Amniotic stem cell (primary cell): ENCODE measurements at places on chromosomes 3 and 15.

- DNase-seq, result no peak
These were observed 47.2 kb upstream of the ATP2B2 start for GRCh38 chr3:10552631-10552943.

GRCh38 chr3:52076896-52077780, 20.8 kb upstream of the DUSP7 start:
- no peak for DNase-seq

DNA sequence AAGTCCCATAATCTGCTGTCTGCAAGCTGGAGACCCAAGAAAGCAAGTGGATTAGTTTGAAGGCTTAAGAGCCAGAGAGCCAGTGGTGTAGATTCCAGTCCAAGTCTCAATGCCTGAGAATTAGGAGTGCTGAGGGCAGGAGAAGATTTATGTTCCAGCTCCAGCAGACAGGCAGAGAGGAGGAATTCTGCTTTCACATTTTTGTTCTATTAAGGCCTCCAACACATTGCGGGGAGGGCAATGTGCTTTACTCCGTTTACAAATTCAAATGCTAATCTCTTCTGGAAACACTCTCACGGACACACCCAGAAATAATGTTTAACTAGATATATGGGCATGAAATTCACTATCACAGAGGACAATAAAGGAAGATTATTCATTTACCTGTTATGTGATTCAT, 54.0 kb downstream of the DPH6 start:
- DNase-seq, result no peak

- no peak for DNase-seq
These were observed 105.4 kb downstream of the CLASP2 start for GRCh38 chr3:33612607-33613006.

- DNase-seq, result no peak
These were observed 1.3 kb downstream of the SCG5 start for GRCh38 chr15:32642667-32643435.

GRCh38 chr3:171809611-171809860, 747 bp downstream of the PLD1 start:
- no peak for DNase-seq

GRCh38 chr15:82942691-82943090, 9.8 kb downstream of the HOMER2 start:
- no peak for DNase-seq

DNA sequence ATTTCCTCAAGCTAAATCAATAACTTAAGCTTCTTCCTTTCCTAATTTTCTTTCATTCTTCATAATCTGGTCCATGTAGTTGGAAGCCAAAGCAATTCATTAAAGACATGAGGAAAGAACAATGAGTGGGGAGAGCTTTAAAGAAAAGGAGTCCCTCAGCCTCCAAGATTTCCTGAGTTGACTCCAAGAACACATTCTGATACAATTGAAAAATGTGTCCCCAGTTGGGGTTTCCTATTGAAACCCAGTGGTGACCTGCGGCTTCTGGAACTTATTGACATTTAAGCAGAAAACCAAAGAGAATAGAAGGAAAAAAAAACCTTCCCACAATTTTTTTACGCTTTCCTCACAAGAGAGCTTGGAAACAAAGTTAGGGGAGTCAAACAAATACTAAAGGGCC, 37.0 kb downstream of the ATP8B4 start:
- no peak for DNase-seq

GRCh38 chr3:117144853-117145252, 435.3 kb downstream of the TUSC7 start:
- DNase-seq, result no peak

GRCh38 chr3:194075802-194076460, 60.0 kb upstream of the HES1 start:
- no peak for DNase-seq

DNA sequence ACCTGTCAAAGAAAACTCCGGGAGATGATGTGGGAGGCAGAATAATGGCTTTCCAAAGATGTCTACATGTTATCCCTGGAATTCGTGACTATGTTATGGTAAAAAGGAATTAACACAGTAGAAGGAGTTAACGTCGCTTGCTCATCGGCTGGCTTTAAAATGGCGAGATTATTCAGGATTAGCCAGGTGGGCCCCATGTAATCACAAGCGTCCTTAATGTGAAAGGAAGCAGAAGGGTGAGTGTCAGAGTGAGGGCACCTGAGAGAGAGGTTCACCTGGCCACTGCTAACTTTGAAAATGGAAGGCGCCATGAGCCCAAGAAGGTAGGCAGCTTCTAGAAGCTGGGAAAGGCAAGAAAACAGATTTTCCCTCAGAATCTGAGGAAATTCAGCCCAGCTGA, 557.2 kb downstream of the EPHB1 start:
- no peak for DNase-seq

GRCh38 chr3:141279077-141279967, 47.7 kb downstream of the PXYLP1 start:
- no peak for DNase-seq

GRCh38 chr3:188034989-188035388, 119.0 kb upstream of the LPP start:
- no peak for DNase-seq

GRCh38 chr15:57227166-57227565, 149.1 kb upstream of the CGNL1 start:
- no peak for DNase-seq

DNA sequence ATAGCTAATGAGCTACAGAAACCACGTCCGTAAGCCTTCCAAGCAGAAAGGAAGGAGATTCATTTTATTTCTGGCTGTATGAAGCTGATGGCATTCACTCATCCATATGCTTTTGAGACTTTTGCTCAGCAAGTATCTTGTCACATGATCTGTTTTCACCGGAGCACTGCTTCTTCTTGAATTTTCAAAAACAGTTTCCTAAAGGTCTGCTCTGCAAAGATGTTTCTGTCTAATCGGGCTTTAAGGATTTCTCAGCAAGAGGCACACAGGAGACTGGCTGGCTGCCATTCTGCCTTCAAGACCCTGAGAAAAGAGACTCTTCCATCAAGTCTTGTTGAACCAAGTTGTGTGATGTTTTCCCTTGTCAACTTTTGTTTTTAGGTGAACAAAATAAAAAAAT, 289.6 kb upstream of the LYSMD4 start:
- DNase-seq, result no peak

- DNase-seq, result no peak
These were observed 42.4 kb upstream of the CMTM8 start for GRCh38 chr3:32195995-32196540.

DNA sequence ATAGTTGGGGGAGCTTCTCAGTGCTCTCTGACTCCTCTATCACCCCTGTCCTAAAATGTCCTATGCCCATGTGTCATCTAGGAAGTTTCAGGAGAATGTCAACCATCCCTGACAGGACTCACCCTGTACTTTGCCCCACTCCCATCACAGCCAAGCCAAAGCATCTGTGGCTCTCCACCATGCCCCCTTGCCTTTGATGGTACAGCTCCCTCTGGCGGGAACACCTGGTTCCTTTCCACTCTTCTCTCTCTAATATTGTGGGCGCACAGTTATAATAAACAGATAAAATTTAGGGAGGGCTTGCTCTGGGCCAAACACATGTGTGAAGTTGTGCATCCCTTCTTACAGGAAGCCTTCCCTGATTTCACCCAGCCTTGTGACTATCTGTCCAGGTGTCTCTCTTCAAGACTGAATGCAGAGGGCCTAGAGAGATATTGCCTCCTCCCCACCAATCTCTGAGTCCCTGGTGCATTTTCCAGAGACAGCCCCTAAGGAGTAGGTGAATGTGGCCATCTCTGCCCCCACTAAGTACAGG, 62.8 kb downstream of the ISG20 start:
- DNase-seq, result no peak

DNA sequence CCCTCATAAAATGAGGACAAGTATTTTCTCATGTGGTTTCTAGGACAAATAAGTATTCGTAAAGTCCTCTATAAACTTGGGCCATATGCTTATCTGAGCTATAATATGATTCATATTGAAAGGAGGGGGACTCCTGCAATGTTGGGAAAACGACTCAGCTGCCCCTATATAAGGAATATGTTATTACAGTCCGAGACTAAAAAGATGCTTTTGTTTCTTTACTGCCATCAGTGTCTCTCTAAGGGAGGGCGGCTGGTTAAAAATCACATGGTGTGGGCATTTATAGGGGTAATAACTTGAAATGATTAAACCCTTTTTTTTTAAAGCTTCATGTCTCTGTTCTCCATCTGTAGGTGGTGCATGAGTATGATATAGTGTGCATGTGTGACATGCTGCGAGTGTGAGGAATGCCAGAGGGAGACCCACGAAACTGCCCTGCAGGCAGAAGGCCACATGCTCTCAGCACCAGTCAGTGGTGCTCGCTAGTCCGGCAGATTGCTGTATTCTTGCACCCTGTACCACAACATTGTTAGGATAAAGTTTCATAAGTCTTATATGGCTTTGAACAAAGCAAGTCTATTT, 256.0 kb upstream of the CTDSPL start:
- no peak for DNase-seq

DNA sequence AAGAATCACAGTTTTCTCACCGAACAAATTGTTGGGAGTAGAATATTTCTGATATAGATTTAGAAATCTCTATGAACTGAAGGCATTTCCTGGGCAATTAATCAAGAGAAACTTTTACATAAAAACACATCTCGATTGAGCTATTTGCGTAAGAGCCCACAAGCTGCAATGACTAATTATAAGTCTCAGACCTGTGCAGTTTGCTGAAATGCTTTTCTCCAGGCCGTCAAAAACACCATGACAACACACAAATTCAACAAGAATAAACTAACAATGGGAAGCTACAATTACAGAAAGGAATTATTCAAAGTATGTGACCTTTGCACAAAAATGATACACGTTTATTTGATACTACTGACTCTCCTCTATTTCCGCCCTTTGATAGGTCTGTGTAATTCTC, 481.2 kb upstream of the WNT5A start:
- DNase-seq, result no peak

DNA sequence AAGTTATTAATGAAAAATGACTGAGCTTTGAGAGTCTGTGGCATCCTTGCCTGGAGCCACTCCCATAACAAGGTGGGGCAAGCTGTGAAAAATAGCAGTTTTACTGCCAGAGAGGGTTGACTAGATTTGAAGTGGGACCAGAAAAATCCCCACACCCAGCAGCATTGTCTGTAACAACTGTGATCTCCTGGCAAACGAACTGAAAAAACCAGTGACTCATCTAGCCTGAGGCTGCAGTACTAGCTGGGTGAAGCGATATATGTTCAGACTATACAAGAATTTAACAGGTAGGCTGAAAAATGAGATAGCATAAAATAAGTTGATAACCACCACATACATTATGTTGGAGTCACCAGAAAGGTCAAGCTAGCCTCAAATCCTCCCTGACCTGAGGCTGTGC, 64.0 kb downstream of the DPH6 start:
- peak; percentile 57 for DNase-seq

DNA sequence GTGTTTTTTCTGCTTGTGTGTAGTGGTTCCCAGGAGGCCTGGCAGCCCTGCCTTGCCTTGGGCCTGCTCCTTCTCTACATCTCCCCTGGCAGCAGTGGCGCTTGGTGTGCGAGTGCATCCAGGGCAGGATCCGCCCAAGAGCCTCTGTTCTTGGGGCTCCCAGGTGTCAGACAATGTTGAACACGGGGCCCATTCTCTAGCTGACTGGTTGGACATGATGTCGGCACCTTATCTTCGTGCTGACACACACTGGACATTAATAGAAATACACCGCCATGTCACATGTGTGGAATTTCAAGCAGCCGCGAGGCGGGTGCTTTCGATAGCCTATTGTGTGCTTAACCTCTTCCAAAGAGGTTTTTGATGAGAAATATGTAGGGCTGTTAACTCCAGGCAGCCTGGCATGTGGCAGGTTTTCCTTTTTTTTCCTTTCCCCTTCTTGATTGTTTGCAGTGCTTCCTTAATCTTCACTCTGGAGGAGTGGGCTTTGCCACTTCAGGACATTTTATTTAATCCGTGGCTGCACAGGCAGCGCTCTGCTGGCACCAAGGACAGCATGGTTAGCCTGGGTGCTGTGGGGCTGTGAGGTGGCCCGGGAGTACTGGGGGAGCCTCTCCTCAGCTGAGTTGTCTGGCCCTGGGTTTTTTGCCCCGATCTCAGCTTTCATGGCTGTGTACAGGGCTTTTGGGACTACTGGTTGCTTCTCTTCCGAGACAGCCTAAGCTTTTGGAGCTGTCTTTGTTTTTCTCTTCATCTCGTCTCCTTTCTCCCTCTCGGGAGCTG, 42.5 kb downstream of the CHCHD6 start:
- DNase-seq, result no peak

GRCh38 chr3:46553154-46553553, 12.9 kb downstream of the LRRC2 start:
- no peak for DNase-seq

GRCh38 chr3:84224262-84224661, 734.5 kb upstream of the CADM2 start:
- no peak for DNase-seq

DNA sequence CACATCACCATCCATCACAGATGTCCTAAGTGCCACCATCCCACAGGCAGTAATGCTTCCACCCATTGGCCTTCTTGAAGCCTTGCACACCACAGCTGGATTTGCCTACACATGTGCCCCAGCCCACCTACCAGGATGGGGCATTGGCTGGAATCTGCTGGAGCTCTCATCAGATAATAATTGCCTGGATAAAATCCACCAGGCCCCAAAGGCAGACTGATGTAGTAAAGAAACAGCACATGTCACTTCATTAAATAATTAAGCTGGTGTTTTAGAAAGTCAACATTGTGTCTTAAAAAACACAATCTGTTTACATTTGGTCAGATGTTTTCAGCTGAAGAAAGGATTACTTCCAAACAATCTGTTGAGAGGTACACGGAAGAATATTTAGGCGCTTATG, 229.5 kb downstream of the ATP8B4 start:
- DNase-seq, result no peak

DNA sequence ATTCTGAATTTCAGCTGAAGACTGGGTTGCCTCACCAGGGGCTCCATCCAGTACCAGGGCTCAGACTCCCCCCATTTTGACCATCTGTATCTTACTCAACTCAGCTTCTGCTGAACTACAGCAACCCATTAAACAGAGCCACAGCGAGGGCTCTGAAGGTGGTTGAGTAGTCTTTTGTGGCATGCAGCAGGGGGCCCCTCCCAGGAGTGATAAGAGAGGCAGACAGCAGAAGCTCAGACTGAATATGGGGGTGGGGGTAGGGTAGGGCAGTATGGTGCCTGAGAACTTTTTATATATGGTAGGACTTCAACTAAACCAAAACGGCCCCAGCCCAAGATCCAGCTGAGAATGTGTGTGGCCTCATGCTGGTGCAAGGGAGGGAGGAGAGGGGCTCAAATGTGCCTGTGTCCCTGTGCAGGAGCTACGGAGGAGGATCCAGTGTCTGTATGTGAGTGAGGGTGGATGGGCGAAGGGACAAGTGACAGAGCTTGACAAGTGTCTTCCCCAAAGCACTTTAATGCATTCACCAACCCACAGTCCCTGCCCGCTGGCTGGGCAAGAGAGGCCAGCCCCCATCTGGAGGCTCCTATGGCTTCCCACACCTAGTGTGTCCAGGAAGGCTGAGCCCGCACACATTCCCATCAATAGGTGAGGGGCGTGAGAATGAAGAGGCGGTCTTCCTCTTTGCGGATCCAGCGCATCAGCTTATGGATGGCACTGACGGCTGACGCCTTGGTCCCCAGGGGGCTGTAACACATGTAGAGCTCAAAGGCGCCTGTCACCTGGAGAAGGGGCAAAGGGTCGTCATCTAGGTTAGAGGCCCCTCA, 4.9 kb upstream of the MST1R start:
- DNase-seq, result no peak

GRCh38 chr3:114942773-114943172, 204.3 kb downstream of the ZBTB20 start:
- no peak for DNase-seq
